ENCODE measurements at places on chromosomes 4 and X.

DNA sequence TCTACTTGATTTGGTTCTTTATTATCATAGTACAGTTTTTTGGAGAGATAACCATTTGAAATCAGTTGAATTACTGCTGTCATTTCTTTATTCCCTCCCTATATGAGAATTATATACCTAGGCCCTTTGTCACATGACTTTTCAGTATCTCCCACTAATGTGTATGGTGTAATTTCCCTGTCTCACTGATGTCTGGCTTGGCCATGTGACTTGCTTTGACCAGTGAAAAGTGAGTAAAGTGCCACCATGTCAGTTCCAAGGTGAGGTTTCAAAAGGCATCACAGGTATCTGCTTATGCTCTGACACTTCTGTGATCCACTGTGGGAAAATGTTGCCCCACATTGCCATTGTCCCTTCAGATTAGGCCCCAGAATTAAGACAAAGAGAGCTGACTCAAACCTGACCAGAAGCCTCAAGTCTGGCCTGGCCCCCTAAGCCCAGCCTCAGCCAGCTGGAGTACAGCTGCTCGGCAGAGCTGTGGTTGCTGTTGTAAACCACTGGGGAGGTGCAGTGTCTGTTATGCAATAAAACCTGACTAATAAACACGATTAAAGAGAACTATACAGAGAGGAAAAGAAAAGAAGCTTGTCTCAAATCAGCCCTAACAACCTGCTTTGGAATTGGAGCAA lies 27.5 kb downstream of the SETD7 start:
- no peak for DNase-seq

DNA sequence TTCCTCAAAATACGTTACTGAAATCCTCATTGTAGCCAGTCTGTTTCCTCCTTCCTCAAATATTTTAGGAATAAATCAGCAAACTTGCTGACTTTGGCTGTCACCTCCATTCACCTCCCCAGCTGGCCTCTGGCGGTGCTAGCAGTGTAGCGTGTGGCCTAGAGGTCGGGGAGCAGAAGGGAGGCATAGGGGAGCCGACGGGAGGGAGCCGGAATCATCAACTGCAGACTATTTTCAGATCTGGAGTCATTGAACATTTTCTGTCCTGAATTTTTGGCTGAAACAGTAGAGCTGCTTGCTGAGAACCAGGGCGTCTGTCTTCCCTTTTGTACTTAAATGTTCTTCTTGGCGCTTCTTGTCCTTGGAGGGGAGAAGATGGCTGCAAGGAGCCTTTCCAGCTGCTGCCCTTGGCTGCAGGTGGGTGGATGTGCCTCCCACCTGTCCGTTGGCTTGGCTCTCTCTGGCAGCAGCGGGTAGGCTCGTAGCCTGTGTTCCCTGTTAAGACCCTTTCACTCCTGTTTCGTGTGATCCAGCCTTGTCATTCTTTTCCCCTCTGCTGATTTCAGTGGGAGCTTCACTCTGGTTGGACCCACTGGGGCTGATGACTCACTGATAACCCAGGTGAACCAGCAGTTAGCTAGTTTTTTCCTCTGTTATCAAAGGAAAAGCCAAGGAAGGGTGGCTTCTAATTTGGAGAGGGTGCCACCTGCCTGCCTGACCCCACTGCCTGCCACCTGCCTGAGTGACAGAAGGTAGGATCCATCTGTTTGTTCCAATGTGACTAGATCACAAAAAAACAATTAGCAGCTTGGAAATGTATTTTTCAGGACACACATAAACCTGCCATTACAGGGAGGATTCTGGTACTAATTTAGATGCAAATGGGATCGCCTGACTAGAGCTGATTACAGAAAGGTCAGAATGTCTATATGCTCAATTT lies 135.9 kb downstream of the GATB start:
- no peak for DNase-seq

- no peak for DNase-seq
Observed at GRCh38 chr4:154277172-154277571, 214.4 kb downstream of the DCHS2 start.

DNA sequence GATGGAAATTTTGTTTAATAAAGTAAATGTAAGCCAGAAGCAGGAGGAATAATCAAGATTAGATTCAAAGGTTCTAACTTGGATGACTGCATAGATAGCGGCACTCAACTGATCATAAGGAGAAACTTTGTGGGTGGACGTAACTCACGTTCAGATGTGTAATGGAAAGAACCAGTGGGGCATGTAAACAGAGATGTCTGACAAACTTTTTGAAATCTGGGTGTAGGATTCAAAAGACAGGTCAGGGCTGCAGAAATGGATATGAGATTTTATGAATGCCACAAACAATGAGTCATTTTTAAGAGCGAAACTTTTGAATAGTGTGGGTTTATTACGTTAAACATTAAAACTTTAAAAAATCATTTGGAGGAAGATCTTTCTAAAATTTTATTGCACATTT lies 375.6 kb downstream of the GBA3 start:
- DNase-seq, result no peak

- DNase-seq, result peak; percentile 11
Observed at GRCh38 chr4:89111833-89112563, 665 bp downstream of the TIGD2 start.

DNA sequence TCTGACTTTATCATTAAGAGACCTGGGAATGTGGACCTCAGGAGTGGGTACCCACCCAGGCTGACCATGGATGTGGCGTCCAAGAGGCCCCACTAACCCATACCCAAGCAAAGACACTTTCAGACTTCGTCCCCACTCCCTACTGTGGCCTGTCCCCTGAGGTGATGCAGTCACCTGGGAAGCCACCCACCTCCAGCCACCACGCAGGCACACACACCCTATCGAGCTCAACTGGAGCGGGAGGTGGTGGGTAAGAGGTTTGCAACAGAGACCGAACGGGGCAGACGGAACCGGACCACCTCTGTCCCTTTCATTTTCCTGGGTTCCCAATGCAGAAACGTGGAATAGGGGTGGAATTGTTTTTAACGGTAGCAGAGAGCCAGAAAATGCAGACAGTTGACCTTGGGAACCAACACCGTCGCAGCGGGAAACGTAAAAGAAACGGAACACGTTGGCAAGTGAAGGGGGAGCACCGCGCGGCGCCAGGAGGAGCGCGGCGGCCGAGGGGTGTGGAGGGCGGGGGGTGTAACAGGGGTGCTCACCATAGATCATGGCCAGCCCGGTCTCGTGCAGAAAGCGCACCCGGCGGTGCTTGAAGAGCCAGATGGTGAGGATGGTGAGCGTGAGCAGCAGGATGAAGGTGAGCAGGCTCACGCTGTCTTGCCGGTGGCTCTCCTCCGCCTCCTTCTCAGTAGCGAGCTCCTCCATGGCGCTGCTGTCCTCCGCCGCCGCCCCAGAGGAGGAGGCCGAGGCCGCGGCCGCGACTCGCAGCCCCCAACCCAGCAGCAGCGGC lies 559 bp downstream of the SLC9A7 start:
- DNase-seq, result no peak

DNA sequence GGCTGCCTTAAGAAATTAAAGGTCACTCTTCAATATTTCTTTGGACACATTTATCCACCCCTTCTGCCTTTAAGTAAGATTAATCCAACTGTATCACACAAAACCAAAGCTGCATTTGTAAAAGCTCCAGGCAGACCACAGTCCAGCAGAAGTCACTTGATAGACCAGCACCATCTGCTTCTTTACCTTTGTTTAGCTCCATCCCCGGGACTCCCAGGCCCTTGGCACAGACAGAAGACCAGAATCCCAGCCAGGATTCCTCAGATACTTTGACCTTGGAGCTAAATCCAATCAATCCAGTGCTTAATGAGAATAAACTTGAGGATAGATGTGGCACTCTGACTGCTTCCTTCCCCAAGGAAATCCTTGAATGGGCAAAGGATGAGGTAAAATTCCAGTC lies 333.1 kb upstream of the RASGEF1B start:
- DNase-seq, result no peak

- DNase-seq, result no peak
Observed at GRCh38 chr4:98181809-98182208, 38.5 kb upstream of the STPG2 start.

- DNase-seq, result no peak
Observed at GRCh38 chrX:111874241-111874640, 1.7 kb upstream of the TRPC5OS start.

DNA sequence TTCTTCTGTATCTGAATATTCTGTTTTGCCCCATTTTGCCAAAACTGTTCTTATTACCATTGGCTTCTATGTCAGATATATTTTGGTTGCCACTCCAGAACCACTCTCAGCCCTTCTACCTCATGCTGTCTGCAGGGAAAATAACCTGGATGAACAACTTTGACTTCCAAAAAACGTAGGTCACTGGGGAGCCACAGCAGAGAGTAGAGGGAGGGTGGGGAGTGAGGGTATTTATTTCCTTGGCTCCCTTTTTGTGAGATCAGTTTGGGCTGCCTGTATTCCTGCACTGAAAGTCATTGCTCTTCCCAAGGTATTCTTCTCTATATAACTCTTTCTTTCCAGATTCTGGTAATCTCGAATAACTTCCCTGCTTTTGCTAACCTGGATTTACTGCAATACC lies 6.3 kb downstream of the BMPR1B start:
- no peak for DNase-seq

DNA sequence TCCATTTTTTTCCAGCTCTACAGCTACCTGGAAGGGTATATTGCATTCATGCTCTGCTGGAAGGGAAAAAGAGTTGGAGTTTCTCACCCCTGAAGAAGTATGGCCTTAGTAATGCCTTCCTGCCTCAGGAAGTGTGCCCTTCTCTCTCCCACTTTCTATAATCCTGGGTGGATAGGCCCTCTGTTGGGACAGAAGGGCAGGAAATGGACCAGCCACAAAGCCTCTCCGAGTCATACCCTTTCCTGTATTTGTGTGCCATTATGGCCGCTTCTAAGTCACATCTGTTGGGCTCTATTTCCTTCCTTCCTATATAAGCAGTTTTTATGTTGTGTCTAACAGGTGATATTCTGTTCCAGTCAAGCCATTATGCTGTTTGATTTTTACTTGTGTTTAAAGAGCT lies 74.8 kb upstream of the SMARCA5 start:
- no peak for DNase-seq

- no peak for DNase-seq
Observed at GRCh38 chr4:84965553-84966381, 723 bp downstream of the WDFY3 start.

GRCh38 chr4:73718375-73719373 lies 21.7 kb upstream of the CXCL8 start:
- DNase-seq, result no peak

DNA sequence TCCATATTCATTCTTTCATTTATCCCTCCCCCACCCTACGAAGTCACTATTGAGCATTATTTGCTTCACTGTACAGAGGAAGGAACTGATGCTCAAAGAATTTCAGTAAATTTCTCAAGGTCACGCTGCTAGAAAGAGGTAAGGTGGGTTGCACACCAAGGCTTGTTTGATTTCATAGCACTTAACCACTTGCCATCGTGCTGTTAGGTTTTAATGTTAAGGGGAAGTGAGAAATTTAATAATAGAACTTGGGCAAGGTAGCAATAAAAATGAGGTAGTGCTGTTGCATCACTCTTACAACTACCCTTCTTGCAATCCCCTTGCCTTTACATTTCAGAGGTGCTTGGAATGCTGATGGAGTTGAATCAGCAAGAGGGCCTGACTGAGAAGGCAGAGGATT lies 343.1 kb downstream of the MID1IP1 start:
- no peak for DNase-seq

DNA sequence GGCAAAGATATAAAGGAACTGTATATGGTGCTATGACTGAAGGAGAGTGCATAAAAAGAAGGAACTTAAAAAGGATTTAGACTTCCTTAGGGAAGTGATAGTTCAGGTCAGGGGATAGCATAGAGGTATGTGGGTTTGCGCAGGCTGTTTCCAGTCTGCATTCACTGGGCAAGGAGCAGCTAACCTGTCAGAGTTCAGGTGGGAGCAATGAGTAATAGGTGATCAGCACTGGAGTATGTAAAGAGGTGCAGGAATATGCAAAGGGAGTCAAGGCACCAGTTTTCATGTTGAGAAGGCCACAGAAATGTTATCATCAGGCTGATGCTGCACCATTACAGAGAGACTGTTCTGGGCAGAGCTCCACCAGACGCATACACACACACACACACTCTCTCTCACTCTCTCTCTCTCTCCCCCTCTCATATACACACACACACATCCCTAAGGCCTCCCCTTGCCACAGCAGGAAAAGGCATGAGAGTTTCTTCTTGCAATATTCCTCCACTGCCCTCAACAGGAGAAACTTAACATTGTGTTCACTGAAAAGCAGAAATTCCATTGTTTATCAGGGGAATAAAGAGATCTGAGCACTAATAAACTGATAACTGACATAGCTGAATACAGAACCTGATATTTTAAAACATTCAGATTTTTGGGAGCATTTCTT lies 256.4 kb upstream of the GRID2 start:
- DNase-seq, result no peak

GRCh38 chr4:78069859-78070258 lies 12.7 kb downstream of the FRAS1 start:
- no peak for DNase-seq

- DNase-seq, result no peak
Observed at GRCh38 chrX:39896951-39897740, 200.6 kb downstream of the BCOR start.

GRCh38 chrX:143472347-143472938 lies 44.8 kb downstream of the SPANXN3 start:
- no peak for DNase-seq

DNA sequence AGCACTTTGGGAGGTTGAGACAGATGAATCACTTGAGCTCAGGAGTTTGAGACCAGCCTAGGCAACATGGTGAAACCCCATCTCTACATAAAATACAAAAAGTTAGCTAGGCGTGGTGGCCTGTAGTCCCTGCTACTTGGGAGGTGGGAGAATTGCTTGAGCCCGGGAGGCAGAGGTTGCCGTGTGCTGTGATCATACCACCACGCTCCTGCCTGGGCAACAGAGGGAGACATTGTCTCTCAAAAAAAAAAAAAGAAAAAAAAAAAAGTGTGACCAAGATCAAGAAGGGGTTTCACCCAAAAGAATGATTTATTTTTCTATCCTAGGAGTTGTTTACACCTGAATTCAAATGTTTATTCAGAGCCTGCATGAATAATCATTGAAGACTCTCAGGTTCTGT lies 572.4 kb upstream of the GALNT7 start:
- DNase-seq, result no peak

DNA sequence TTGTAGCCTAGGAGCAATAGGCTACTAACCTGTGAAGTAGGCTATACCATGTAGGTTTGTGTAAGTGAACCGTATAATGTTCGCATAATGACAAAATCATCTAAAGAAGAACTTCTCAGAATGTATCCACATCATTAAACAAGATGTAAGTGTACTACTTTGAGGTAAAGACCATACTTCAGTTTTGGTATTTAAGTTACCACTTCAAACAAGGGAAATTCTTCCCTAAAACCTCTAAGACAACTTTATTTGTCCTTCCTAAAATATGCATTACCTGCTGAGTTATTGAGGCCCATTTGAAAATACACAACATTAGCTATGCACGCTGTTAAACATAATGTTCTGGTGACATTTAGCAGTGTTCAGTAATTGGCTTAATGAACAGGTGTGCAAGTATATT lies 182.7 kb downstream of the RPA4 start:
- no peak for DNase-seq

DNA sequence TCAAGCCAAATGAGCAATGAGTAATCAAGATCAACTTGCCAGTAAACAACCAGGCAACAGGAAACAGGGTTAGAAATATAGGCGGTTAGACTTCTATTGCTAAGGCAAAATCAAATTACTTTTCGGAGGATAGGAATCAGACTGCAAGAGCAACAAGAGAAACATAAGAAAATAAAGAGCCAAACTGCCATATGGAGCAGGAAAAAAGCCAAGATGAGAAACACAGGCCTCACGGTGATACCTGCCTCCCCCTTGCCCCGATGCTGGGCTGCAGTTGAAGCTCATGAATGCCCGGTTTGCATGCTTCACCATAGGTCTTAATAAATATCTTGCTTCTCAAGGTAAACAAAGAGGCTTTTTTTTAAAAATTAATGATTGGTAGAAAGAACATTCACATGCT lies 158.4 kb upstream of the MAGEC2 start:
- DNase-seq, result no peak

Measured in left renal cortex interstitium (tissue), 4 donors.